CD8-positive, alpha-beta T cell (primary cell): ENCODE measurements at places on chromosomes 4 and X.

DNA sequence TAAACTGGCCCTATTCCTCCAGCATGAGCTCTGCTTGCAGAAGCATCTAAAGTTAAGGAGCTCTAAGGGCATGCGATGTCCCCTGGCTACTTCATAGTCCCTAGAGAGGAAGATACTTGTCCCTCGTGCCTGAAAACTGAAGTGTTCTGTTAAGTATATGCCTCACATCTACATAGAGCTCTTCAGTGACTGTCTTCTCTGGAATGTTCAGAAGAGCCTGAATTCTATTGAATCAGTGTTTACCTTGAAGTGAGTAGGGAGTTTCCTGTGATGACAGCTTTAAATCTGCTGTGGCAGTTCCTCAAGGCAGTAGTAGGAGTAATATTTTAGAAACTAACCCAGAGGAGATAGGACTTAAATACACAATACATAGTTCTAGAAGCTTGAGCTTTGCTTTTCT is 111.2 kb downstream of the ZNF518B start:
- no peak for DNase-seq

DNA sequence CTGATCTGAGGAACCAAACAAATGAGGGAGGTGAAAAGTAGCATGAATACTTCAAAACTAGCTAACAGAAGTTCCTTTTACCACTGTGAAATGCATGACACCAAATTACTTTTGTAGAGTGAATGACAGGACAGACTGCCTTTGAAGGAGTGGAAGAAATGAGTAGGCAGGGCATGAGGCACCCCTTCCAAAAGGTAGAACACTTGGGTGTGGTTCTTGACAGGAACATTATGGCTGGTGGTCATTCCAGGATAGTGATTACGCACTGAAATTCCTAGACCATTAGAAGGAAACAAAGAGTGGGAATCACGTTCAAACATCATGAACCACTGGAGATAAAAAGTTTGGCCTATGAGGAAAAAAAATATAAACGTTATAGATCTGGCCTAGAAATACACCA is 4.9 kb downstream of the HUWE1 start:
- no peak for DNase-seq

DNA sequence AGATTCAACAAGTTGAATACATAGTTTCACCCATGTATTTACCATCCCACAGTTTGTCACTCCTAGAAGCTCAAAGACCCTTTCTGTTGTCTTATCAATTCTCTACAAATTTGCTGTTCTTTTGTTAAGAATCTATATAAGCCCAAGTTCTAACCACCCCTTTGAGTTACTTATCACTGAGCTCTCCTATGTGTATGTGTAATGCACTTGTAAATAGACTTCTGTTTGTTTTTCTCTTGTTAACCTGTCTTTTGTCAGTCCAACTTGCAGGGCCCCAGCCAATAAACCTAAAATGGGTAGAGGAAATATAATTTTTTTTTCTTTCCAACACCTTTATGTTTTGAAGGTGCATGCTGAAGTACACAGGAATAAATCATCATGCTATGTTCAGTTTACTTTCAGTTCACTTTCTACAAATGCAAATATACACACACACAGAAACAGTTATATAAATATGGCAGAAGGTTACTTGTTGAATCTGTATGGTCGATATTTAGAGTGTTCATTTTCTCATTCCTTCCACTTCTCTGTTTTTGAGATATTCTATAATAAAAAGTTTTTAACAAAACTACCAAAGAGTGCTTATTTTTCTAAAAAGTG is 22.3 kb upstream of the CLOCK start:
- no peak for DNase-seq

GRCh38 chr4:184851200-184851541 is 25.4 kb upstream of the ACSL1 start:
- no peak for DNase-seq

- DNase-seq: no peak
Measured at GRCh38 chr4:176780995-176781738, 11.6 kb downstream of the VEGFC start.

DNA sequence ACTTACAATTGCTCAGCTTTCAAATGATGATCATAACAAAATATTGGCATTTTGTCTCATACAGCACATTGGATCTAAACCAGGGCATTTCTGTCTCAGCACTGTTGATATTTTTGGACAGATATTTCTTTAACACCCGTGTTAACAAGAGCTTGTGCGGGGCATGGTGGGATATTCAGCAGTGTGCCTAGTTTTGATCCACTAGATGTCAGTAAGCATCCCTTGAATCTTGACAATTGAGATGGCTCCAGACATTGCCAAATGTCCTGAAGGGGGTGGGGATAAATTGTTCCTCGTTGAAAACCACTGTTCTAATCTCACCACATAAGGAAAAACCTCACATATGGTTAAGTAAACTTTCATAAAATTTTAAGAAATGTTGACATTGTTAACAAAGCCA is 806.3 kb downstream of the STIM2 start:
- no peak for DNase-seq

GRCh38 chr4:1721666-1722550 is 587 bp downstream of the TACC3 start:
- no peak for DNase-seq

DNA sequence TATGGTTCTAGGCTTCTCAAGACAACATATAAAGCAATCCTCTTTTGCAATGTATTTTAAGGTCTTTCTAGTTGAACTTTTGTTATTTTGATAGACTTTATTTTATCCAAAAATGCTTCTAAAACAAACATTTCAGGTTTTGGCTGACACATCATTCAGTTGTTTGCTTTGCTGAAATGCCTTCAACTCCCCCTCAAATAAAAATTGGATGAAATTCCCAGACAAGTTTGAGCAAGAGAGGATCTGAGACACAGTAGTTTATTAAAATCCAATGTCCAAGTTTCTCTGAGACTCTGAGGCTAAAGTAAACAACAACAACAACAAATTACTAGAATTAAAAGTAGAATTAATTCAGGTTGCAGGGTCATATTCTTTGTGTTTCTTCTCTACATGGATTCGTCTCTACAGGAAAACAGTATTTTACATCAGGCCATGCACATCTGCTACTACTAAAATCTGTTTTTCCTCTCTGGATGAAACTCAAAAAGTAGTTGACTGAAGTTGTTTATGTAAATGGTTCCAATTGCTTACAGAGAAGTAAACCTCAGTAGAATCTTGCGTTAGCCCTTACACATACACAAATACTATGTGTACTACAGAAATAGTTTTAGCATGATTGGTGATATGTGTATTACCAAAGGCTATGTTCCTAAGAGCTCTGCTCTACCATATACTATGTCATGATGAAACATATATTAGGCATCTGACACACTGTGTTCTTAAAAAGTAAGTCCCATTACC is 64.9 kb downstream of the PRSS12 start:
- DNase-seq: no peak

DNA sequence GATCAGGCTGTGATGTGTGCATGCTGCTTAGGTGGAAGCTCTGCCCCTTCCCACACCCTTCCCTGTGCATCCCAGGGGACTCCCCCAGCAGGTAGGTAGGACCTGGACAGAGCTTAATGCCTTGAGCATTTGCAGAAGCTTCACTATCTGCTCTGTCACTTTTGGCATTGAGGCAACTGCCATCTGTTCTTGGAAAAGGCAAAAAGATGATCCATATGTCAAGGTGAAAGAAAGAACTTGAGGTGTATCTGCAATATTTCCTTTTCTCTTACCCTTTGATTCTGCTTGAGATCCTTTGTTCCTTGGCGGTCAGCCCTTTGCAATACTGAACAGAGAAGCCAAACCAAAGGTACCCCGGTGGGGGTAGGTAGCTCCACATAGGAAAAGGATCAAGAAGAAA is 37.1 kb upstream of the TBC1D9 start:
- DNase-seq: no peak

GRCh38 chrX:39308126-39308525 is 506.9 kb downstream of the MID1IP1 start:
- DNase-seq: no peak

GRCh38 chr4:4922441-4922840 is 63.0 kb downstream of the MSX1 start:
- no peak for DNase-seq

GRCh38 chr4:137627739-137628460 is 95.6 kb upstream of the PCDH18 start:
- no peak for DNase-seq

- no peak for DNase-seq
Measured at GRCh38 chr4:105755375-105755774, 46.8 kb downstream of the GSTCD start.

DNA sequence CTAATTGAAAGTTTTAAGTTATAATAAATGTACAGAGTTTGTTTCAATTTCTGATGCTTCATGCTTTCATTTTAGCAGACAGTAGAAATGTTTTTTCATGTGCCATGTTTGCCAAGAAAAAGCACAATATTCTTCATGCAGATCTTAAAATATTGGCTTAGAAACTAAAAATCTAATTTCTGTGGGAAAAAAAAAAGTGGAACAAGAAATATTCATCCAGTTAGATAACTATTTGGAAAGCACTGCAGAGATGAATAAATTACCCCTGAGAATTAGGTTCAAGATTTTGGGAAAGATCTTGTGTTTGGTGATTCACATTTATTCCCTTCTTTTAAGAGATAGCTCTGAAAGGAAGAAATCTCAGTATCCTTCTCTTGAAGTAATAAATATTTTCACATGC is 912.5 kb downstream of the C4orf33 start:
- no peak for DNase-seq

DNA sequence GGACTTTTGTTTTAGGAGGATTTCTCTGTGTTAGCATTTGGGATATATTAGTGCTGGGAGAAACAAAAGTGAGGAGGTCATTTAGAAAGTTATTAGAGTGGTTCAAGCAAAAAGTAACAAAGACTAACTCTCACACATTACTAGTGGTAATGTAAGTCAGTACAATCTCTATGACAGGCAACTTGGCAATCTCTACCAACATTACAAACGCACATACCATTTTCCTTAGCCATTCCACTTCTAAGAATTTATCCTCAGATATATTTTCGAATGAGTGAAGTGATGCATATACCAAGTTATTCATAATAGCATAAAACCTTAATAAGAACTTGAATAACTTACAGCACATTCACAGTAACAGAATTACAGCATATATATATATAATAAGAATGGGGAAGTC is 146.2 kb downstream of the PRSS12 start:
- DNase-seq: no peak

- DNase-seq: no peak
Measured at GRCh38 chr4:75432683-75433082, 81.5 kb downstream of the RCHY1 start.

GRCh38 chr4:99848591-99849001 is 32.0 kb downstream of the DAPP1 start:
- DNase-seq: no peak

GRCh38 chr4:70701271-70701670 is 12.9 kb downstream of the UTP3 start:
- no peak for DNase-seq

- no peak for DNase-seq
Measured at GRCh38 chrX:115174548-115174947, 14.7 kb upstream of the RBMXL3 start.

DNA sequence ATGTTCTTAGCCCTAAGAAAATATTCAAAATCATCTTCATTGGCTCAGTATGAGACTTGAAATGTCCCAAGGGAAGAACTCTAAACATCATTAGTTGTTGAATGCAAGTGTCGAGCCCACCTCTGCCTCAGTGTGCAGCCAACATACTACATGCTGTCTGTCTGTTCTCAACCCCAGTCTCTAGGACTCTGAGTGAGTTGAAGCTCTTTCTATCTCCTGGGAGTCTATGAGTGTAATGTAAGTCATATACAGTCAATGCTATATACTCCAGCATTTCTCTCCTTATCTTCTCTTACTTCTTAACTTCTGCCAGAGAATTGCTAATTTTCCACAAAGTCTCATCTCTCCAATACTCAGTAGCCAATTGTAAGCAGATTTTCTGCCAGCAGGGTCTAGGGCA is 61.3 kb downstream of the SPATA18 start:
- DNase-seq: no peak

DNA sequence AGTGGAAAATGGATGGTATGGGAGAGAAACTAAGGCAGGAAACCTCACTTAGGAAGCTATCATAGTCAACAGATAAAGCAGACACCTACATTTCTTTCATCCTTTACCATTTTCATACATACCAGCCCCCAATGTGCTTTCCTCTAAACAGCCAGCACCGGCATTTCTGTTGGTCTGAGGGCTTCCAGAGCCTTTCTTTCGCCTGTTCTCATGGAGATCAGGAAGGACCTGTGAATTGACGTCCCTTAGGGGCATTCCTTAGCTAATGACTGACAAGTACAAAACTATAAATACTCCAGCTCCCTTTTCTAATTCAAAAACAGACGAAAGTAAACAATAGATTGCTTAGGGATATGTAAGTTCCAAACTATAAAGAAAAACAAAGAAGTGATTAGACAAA is 215.5 kb upstream of the CNKSR2 start:
- DNase-seq: no peak

DNA sequence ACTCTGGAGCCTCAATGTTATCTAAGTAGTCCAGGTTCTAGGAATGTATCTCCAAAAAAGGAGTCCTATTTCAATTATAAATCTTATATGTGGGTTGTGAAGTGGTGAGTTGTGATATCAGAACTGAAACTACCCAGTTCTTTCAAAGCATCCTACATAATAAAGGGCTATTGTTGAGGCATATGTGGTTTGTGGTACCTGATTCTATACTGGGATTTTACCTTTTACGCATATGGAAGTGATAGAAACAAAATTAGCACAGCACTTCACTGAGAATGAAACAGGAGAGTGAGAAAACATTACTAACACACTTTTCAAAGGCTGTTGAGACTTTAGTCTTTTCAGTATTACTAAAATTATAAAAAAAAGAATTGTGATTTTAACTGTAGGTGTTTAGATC is 417.7 kb upstream of the GALNT7 start:
- DNase-seq: no peak

GRCh38 chrX:23575281-23575680 is 92.0 kb upstream of the PRDX4 start:
- no peak for DNase-seq

DNA sequence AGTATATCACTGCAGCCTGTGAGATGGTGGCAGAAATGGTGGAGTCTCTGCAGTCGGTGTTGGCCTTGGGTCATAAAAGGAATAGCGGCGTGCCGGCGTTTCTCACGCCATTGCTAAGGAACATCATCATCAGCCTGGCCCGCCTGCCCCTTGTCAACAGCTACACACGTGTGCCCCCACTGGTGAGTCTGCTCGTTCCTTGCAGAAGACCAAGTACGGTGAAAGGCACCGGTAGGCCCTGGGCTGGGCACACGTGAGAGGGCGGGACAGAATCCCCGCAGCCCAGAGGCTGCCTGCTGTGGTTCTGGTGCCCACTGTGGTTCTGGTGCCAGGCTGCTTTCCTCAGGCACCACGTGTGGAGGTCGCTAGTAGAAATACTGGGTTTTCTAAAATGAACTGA is 31.2 kb upstream of the MSANTD1 start:
- no peak for DNase-seq

DNA sequence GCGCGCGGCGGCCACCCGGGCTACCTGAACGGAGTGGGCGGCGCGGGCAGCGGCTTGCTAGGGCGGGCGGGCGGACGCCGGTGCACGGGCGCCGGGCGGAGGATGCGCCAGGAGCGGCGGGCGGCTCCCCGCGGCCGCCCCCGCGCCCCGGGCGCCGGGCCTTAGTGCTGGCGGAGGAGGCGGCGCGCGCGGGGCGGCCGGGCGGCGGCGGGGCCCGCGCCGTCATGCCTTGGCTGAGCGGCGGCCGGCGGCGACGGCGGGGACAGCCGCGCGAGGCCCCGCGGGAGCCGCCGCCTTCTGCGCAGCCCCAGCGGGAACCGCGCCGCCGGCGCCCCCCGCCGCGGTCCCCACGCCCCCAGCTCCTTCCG is 48.2 kb downstream of the CLDN34 start:
- DNase-seq: no peak

GRCh38 chr4:133910165-133910564 is 291.4 kb downstream of the PABPC4L start:
- DNase-seq: no peak

GRCh38 chrX:15606136-15606535 is 5.4 kb upstream of the ACE2 start:
- DNase-seq: no peak
